ENCODE measurements at places on chromosomes 7 and 10. TPM values are rescaled to one million over a fixed set of nuclear protein-coding genes. Genes with fewer than 3 reads are reported as not detected.

- peak; percentile 20 for DNase-seq
Observed at GRCh38 chr10:127945341-127945758, 38.4 kb downstream of the PTPRE start.

DNA sequence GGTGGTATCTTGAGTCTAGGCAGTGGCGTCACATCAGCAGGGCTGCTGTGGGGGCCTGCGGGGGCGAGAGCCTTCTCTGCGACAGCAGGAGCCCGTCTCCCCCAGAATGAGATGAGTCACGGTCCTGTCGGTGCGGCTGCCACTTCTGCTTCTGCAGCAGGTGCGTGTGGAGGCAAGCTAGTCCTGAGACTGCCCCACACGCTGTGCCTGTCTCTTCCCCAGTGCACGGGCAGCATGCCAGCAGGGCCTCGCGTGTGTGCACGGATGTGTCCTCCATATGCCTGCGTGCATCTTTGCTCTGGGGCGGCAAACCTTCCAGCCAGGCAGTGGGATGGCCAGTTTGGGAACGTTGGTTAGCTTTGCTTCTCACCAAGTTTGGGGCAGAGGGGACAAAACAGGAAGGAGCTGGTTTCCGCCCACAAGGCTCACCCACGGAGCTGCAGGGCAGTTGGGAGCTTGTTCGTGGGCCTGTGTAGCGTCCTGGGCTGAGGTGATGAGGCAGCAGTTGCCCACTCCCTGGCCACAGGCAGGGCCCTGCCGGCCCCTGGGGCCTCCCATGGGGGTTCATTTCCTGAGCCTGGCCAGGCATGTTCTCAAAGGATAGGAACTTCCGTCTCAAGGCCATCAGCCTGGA is 60.8 kb upstream of the PPIF start:
- peak; percentile 48 for DNase-seq

- no peak for DNase-seq
Observed at GRCh38 chr10:117370205-117370604, 5.0 kb downstream of the PDZD8 start.

DNA sequence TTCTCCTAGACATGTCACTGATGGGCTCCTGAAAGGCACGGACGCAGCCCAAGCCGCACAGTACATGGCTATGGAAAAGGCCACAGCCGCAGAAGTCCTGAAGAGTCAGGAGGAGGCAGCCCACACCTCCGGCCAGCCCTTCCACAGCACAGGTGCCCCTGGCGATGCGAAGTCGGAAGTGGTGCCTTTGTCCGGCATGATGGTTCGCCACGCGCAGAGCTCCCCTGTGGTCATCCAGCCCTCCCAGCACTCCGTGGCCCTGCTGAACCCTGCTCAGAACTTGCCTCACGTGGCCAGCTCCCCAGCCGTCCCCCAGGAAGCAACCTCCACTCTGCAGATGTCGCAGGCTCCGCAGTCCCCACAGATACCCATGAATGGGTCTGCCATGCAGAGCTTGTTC is 199.4 kb downstream of the ARHGAP21 start:
- no peak for DNase-seq

- no peak for DNase-seq
Observed at GRCh38 chr10:122208571-122209430, 62.3 kb upstream of the BTBD16 start.

DNA sequence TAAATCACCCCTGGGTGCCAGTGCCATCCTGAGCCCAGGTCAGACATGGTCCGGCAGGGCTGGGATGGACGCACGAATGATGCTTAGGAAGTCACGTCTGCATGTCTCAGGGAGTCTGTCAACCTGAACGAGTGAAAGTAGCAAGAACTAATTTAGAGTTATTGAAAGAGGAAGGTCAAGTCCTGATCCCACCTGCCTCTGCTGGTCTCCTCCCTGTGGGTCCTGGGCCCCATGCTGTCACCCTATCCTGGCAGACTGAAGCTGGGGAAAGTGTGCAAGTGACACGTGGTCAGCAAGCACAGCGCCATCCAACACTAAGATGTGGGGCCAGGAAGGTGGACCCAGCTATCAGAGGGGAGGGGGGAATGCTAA is 26.1 kb upstream of the GRID1 start:
- no peak for DNase-seq

DNA sequence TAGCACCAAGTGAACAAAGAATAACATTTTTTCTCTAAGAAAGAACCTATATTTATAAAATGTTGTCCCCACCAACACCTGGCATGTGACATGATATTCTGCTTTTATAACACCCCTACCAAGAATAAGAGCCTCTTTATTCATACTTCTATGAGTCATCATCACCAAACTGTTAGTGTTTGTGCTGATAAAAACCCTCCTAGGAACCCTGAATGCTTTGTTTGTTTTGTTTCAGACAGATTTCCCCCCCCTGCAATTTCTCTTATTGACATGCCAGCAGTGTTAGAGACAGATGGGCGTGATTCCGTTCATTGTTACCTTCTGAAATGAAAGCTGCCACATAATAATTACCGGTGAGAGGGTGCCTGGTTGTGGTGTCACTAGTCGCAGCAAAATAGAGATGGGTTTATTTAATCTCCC is 651.1 kb downstream of the SORCS1 start:
- no peak for DNase-seq

DNA sequence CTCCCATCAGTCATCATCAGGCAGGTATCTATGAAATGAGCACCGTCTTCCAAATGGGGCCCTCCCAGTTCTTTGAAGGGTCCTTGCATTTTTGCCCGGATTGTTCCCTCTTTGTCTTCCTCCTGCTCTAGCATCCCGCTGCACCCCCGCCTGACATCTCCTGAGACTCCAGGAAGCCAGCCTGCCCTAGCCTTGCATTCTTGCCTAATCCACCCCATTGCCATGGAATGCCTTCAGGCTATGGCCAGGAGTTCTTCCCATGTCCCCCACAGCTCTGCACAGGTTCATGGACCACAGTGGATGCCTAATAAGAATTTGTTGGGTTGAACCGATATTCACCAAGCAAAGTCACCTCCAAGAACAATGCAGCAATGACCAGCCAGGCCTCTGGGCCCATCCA is 62.1 kb downstream of the ZMIZ1 start:
- DNase-seq, result no peak

Gene GTF2I
- 261 TPM for polyA plus RNA-seq

Gene OPN4
- 0.81 TPM for polyA plus RNA-seq

Data from muscle of arm (tissue), 14 donors.